ENCODE measurements at places on chromosomes 4 and X. TPM values are rescaled to one million over a fixed set of nuclear protein-coding genes. Genes with fewer than 3 reads are reported as not detected.
A peak's percentile ranks its signal among the peaks of the same experiment; 100 is the strongest.

- H3K27ac ChIP-seq = no peak overlapping the region
- no peak for DNase-seq
- no peaks in the 10 kb centered on the region for H3K4me1 ChIP-seq
- no peak overlapping the region for H3K4me3 ChIP-seq
Measured at GRCh38 chr4:113384600-113384999, 335.1 kb downstream of the ANK2 start.

DNA sequence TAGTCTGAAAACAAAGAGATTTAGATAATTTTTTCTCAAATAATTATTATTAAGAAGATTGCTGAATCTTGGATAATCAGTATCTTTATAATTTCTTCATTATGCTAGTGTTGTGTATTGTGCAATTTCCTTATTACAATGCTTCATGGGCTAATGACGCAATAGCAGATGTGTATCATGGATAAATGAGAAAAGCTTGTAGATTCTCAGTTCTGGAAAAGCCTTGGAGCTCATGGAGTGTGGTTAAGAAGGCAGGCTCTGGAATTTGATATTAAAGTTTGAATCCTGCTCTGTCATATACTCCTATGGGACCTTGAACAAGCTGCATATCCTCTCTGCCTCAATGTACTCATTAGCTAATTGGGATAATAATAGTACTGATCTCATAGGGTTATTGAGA lies 18.9 kb upstream of the CXCL8 start:
- H3K4me1 ChIP-seq = no peaks in the 10 kb centered on the region
- H3K36me3 ChIP-seq = no peaks in the 10 kb centered on the region
- H3K4me3 ChIP-seq = no peak overlapping the region
- H3K27ac ChIP-seq = no peak overlapping the region
- DNase-seq = no peak

- DNase-seq = no peak
- H3K4me1 ChIP-seq = peaks cover 12% of the 10 kb centered on the region
- no peak overlapping the region for H3K27ac ChIP-seq
- H3K27me3 ChIP-seq = no peaks in the 10 kb centered on the region
- peaks cover 15% of the 10 kb centered on the region for H3K36me3 ChIP-seq
Measured at GRCh38 chrX:30561191-30561590, 16.4 kb downstream of the TASL start.

The ZNF182 gene
- total RNA-seq = 14.2 TPM

- H3K36me3 ChIP-seq = no peaks in the 10 kb centered on the region
- H3K4me3 ChIP-seq = no peak overlapping the region
- peaks cover 1% of the 10 kb centered on the region for H3K4me1 ChIP-seq
- H3K27ac ChIP-seq = no peak overlapping the region
- no peaks in the 10 kb centered on the region for H3K27me3 ChIP-seq
- DNase-seq = no peak
Measured at GRCh38 chr4:11252149-11252548, 176.5 kb downstream of the HS3ST1 start.

- peaks cover 52% of the 10 kb centered on the region for H3K36me3 ChIP-seq
- no peaks in the 10 kb centered on the region for H3K4me1 ChIP-seq
- no peak for DNase-seq
Measured at GRCh38 chrX:18927558-18927957, 56.4 kb downstream of the PHKA2 start.

- DNase-seq = no peak
- peaks cover 48% of the 10 kb centered on the region for H3K27me3 ChIP-seq
- H3K27ac ChIP-seq = no peak overlapping the region
- H3K4me3 ChIP-seq = no peak overlapping the region
Measured at GRCh38 chr4:182835006-182835740, 82.0 kb downstream of the DCTD start.

DNA sequence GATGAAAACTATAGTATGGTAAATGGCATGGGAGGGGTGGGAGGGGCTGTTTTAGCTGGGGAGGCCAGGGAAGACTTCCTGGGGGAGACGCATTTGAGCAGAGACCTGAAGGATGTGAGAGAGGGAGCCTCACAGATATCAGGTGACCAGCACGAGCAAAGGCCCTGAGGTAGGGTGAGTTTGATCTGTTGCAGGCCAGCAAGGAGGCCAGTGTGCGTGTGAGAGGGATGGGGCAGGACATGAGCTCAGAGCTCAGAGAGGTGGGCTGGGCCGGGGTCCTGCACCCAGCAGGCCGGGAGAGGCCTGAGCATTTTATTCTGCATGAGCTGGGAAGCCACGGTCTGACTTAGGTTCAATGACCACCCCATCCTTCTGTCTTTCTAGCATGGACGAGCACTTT lies 80.0 kb downstream of the PPP2R2C start:
- H3K4me3 ChIP-seq = no peak overlapping the region
- peaks cover 34% of the 10 kb centered on the region for H3K27me3 ChIP-seq
- no peaks in the 10 kb centered on the region for H3K36me3 ChIP-seq
- H3K4me1 ChIP-seq = no peaks in the 10 kb centered on the region
- no peak overlapping the region for H3K27ac ChIP-seq
- DNase-seq = no peak

GRCh38 chr4:81790477-81790876 lies 318.8 kb upstream of the RASGEF1B start:
- H3K4me1 ChIP-seq = peaks cover 22% of the 10 kb centered on the region
- H3K4me3 ChIP-seq = no peak overlapping the region
- no peaks in the 10 kb centered on the region for H3K36me3 ChIP-seq
- no peak overlapping the region for H3K27ac ChIP-seq

DNA sequence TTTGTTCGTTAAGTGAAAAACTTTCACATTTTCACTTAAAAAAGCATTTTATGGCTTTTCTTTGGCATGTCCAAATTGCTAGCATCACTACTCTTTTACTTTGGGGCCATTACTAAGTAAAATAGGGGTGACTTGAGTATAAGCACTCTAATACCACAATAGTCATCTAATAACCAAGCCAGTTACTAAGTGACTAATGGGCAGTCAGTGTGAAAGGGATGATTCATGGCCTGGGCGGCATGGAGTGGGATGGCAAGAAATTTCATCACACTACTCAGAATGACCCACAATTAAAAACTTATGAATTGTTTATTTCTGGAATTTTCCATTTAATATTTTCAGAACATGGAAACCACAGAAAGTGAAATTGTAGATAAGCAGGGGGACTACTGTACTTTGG lies 60.9 kb downstream of the BMP15 start:
- H3K4me3 ChIP-seq = no peak overlapping the region
- H3K4me1 ChIP-seq = no peaks in the 10 kb centered on the region
- no peak overlapping the region for H3K27ac ChIP-seq
- DNase-seq = no peak

DNA sequence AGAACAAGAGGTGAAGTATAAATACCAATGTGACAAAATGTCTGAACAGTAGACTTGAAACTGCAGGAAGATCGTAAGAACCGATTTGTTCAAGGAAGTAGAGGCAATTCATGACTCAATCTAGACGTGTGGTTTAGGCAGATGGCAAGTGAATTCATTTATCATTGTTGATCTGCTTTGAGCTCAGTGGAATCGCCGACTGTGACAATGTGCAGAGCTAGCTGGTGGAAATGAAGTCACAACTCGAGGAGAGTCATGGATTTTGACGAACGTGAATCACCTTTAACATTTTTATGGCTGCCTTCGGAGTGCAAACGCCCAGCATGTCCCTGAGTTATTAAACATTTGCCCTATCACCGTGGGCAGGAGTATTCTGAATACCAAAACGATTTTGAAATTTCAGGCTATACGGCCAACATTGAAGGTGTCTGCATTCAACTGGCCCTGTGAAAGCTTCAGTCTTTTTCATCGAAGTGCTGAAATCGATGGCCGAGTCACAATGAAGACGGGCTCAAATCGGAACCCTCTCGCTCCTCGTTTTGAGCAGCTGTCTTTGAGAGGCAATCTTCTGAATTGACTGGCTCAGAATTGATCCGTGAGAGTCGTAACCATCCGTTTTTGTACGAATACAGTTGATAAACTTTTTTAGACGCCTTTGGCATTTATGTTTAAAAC lies 689 bp upstream of the OGT start:
- H3K4me1 ChIP-seq = peaks cover 24% of the 10 kb centered on the region
- peak overlapping the region; percentile 97 for H3K27ac ChIP-seq
- no peaks in the 10 kb centered on the region for H3K27me3 ChIP-seq
- peaks cover 30% of the 10 kb centered on the region for H3K36me3 ChIP-seq
- peak overlapping the region; percentile 96 for H3K4me3 ChIP-seq
